ENCODE measurements at places on chromosomes 4 and X.

DNA sequence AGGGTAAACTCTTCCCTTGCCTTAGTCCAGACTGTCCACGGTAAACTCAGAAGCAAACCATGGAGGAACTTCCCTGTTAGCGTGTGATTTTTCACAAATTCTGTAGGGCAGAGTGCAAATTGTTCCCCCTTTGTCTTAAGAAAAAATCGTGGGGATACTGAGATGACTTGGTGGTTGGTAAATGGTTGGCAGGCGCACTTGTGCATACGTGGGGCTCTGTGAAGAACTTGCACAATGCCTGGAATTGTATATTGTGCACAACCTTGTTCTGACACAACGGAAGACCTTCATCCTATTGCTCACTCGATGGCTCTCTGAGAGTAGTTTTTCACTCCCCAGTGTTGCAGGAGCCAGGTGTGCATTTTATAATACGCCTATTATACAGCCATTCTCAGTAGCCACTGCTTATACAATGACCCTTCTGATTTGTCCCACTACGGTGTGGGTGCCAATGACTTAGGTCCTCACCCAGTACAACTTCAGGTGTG lies 150.0 kb downstream of the SPRY1 start:
- DNase-seq: no peak

GRCh38 chrX:95764972-95765451 lies 919.6 kb upstream of the DIAPH2 start:
- no peak for DNase-seq

DNA sequence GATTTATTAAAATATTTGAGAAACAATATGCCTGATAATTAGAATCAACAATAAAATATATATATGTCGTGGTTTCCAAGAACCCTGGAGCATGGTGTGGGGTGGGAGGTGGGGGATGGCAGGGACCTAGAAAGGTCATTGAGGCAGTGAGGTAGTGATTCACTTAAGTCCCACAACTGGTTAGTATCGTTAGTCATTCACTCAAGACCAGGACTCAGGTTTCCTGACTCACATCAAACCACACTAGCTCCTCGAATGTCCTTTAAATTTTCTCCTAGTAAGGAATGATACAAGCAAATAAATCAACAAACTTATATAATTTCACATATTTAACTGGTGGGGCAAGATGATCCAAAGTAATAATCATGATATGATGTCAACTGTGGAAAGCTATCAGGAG lies 158.8 kb upstream of the AADAT start:
- no peak for DNase-seq

DNA sequence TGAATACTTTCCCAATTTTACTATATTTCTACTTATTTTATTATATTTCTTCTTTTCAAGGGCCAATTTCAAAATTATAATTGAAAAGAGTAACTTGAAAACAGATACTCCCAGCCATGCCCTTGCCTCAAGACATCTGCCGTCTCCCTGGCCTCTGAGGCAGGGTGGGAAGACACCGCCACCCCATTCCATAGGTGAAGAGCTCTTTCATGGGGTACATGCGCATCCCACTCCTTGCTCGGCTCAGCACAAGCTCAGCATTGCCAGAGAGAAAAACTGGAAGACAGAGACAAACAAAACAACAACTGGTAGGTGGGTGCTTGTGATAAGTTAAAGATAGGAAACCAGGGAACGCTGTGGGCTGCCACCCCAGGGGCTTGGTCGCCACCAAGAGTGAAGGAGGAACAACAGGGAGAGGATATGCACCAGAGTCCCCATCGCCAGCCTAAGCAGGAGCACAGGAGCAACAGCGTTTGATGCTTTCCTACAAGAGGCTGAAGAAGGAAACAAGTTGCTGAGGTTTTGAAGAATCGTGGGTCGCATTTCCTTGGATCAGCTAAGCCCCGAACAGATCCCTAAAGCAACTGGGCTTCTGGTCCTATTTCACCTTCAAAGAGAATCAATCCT lies 11.3 kb downstream of the TMEM154 start:
- DNase-seq: no peak

DNA sequence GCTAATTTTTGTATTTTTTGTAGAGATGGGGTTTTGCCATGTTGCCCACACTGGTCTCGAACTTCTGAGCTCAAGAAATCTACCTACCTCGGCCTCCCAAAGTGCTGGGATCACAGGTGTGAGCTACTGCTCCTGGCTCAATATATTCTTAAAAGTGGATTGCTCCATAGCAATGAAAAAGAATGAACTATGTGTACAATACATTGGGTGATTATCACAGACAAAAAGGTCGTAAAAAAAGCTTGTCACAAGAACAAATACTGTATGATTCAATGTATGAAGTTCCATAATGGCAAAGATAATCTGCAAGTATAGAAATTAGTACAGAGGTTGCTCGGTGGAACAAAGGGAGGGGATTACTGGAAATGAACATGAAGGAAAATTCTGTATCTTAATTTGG lies 70.7 kb downstream of the REPS2 start:
- no peak for DNase-seq

- no peak for DNase-seq
Observed at GRCh38 chr4:119139311-119139710, 3.7 kb downstream of the MYOZ2 start.

DNA sequence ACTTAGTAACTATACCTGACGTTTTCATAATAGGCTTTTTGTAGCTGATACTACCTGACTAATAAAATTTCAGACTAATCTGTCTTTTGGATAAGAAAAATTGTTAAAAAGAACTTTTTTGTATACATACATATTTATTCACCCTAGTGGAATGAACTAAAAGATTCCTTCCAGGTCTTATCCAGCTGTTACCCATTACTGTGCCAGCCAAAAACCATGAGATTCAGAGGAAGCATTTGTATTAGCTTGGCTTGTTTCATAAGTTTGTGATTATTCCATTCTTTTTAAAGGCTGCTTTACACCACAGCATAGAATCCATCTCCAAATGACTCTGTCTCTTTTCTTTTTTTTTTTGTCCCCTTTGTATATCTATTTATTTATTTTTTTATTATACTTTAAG lies 149.4 kb downstream of the FAT4 start:
- DNase-seq: no peak

All from T-helper 2 cell treated with Interferon-gamma antibody and Interleukin-4, amounts not matched to agents 5 μg/mL and 100 μg/mL, for 36 hours (primary cell).